HuH-7 (cell line): ENCODE measurements at places on chromosomes 3 and 15.

DNA sequence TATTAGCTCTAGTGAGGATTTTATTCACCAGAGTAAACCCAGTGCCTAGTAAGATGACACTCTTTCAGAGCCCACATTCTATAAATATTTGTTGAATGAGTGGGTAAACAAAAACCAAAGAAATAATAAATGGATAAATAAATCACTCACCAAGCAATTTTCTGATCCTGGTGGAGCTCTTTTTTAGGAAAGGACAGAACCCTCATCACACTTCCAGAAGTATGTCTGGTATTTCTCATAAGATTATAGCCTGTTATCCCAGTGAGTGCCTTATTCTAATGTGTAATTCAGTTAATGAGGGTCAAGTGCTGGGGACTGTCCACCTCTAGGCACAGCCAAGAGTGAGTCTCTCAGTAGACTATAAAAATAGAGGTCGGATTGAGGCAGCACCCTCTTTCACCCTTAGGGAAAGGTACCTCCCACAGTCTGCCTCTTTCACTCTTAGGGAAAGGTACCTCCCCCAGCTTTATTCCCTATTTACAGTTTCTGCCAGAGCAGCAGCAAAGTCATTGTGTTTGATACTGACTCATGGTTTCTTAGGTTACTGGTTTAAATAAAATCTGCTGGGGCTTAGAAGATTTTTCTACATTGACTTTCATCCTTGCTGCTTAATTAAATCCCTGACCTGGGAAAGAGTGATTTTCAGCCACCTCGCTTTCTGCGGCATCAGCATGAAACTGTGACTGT lies 145.0 kb downstream of the STAC start:
- no peak for DNase-seq

DNA sequence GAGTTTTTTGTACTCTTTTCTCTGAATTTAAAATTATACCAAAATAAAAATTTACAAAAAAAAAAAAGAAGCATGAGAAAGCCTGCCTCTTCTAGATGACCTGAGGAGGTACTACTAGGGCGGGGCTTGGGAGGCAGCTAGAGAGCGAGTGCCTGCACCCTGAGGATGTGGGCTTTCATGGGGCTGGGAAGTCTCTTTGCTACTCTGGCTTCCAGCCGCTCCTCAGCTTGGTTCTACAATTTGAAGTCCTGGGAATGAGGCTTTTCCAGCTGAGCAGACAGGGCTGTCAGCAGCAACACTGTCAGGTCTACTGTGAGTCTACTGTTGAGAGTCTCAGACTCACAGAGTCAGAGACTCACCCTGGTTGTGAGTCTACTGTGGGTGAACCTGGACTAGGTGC lies 8.2 kb upstream of the PSTPIP1 start:
- no peak for DNase-seq

DNA sequence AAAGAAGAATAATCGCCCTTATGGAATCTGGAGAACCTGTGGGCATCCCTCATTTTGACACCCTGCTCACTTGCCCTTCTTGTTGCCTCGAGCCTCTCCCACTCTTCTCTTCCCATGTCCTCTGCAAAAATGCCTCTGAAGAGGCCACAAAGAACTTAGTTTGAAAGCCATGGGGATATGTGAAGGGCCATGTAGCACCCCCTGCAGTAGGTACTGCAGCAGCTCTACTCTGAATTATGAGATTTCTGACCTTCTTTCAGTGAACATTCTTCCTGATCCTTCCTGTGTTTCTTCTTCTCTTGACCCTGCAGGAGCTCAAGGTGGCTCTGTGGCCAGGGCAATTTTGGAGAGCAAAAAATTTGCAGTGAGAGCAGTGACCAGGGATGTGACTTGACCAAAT lies 30.4 kb upstream of the TRA2B start:
- DNase-seq, result no peak

- DNase-seq, result no peak
Observed at GRCh38 chr3:38793721-38794120, 22.3 kb downstream of the SCN10A start.

DNA sequence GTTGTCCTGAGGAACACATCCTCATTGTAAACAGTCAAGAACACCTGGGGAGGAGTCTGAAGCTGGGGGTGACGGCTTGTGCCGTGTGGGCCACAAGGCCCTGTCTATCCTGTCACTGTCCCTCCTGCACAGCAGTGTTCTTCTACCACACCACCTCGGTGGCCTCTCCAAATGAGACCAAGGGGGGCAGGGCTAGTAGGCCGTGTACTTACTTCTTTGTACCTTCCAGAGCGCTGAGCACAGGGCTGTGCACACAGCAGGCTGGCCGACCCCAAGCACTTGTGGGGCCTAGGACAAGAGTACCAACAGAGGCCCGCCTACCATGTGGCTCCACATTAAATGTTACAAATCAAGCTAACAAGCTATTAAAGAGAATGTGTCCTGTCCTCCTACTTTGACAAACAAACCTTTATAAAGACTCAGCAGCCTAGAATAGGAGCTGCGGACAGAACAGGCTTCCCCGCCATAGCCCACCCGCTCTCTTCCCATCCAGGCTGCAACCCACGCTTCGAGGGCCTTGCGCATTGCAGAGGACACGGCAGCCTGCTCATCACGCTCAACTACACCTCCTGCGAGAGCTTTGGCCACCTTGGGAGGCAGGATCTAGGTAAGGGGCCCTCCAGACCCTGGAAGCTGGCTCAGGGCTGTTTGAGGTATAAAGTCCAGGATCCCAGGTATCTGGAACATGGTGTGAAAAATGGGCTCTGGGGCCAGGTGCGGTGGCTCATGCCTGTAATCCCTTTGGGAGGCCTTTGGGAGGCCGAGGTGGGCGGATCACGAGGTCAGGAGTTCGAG lies 30.5 kb downstream of the MELTF start:
- DNase-seq, result no peak

DNA sequence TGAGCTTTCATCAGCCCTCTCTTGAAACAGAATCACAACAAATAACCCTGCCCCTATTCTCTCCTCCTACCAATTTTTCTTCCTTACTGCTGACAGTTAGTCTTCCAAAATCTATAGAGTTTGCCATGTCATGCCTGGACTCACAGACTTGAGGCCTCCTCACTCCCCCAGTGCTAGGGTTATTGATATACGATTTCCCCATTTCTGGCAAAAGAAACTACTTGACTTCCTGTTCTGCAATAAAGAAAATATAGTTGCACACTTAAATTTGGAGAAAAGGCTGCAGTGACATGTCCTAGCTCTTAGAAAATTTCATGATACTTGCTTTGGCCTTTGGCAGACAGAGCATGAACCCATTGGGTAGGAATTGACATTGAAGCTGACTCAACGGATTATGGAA lies 75.9 kb downstream of the CYP19A1 start:
- DNase-seq, result no peak

DNA sequence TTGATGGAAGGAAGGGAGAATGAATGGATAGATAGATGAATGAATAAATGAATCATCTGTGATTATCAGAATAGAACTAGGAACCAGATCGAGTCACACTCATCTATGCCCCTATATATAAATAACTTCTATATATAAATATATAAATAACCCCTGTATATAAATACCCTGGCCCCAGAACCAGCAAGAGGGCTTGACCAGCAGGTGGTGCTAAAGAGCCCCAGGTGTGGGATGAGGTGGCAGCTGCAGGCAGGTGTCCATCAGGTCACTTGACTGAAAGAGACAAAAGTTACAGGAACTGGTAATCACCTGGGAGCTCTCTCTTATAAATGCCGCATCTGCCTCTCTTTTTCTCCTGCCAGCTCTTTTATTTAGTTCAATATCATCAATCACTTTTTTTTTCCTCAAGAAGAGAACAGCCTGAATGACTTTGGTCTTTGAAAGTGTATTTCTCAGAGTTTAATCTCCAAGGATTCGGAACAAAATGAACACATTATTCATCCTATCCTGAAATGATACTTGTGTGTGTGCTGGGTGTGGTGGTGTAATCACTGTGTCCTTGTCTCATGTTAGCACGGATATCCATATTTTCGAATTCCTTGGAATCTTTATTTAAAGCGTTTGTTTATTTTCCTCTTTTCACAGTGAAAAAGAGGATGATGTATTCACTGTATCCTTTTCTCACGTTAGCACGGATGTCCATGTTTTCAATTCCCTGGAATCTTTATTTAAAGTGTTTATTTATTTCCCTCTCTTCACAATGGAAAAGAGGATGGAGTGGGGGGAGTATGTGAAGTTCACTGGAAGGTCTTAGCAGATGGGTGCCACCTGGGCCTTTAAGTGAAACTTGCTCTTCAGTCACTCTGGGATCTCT lies 35.4 kb upstream of the ATG7 start:
- DNase-seq, result peak; percentile 82

DNA sequence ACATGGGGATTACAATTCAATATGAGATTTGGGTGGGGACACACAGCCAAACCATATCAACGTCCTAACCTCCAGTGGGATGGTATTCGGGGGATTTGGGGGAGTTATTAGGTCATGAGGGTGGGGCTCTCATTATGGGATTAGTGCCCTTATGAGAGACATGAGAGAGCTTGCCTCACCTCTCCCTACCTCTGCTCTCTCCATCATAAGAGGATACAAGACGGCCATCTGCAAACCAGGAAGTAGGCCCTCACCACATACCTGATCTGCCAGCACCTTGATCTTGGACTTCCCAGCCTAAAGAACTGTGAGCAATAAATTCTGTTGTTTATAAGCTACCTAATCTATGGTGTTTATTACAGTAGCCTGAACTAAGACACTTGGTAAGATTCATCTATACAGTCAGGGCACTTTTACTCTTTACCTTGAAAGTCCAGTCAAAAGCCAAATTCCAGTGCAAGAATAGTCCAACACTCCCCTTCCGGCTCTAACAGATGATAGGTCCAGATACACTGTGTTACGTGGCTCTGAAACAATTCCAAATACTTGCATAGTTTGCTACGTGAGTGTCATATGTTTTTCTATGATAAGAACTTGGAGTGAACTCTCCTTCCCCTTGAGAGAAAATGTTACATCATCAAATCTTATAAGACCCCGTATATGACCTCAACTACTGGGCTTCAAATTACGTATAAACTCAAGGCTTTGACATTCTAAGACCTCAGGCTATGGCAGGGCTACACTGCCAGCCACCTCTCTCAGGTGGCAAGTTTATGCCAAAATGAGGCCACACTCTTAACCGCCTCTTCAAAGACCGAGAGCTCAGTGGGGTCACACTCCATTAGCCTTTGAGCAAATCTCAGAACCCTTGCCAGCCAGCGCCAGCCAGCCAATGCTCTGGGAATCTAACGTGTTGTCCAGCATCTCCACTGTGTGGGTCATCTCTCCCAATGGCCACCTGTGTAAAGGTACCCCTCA lies 129.9 kb downstream of the XXYLT1 start:
- no peak for DNase-seq

GRCh38 chr3:197422506-197422905 lies 124.1 kb upstream of the DLG1 start:
- no peak for DNase-seq

GRCh38 chr3:90062016-90062415 lies 954.6 kb downstream of the EPHA3 start:
- DNase-seq, result no peak

GRCh38 chr3:194140520-194141414 lies 4.8 kb downstream of the HES1 start:
- peak; percentile 55 for DNase-seq

- no peak for DNase-seq
Observed at GRCh38 chr15:74978077-74978476, 17.3 kb upstream of the SCAMP5 start.

GRCh38 chr15:64950888-64951287 lies 38.8 kb downstream of the SPG21 start:
- DNase-seq, result no peak

DNA sequence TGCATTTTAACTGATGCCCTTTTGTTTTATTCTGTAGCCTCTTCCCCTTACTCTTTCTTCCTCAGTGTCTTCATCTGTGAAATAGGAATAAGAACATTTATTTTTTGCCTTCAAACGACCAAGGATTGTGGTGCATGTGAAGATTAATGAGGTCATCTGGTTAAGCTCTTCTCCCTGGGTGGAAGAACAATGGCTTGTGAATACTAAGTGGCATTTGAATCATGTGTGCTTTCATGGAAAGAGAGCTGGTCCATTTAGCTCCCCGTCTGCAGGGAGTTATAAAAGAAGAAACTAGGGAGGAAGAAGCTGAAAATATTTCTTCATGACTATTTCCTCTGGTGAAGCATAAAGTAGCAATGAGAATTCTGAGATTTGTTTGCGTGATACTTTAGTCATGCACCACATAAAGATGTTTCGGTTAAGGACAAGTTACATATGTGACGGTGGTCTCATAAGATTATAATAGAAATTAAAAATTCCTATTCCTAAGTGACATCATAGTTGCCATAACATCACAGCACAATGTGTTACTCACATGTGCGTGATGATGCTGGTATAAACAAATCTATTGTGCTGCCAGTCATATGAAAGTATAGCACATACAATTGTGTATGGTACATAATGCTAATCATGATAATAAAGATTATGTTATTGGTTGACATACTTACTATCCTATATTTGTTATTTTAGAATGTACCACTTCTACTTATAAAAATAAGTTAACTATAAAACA lies 374.3 kb downstream of the RBMS3 start:
- DNase-seq, result no peak

DNA sequence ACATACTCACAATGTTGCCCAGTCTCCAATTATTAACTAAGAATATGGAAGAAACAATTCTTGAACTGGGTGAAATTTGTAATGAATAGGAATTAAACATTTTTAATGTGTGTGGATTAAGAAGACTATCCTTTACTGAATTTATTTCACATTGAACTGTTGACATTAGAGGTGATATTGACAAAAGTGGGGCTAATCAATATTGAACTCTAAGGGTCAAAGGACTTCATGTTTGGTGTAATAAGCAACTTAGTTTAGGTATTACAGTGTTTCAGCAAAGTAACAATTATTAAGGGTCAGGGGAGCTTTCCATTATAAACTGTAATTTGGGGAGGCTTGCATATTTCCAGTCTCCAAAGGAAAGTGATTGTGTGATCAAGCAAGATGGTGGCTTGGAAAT lies 16.2 kb upstream of the NANOGP8 start:
- no peak for DNase-seq

- no peak for DNase-seq
Observed at GRCh38 chr3:54563501-54564200, 364.2 kb downstream of the LRTM1 start.
